ENCODE measurements at places on chromosomes 7 and 10.

- DNase-seq = no peak
Measured at GRCh38 chr7:461453-462172, 58.0 kb downstream of the PDGFA start.

- DNase-seq = no peak
Measured at GRCh38 chr7:134031835-134032617, 95.1 kb upstream of the LRGUK start.

GRCh38 chr10:11472158-11472753 is 139.2 kb downstream of the USP6NL start:
- DNase-seq = peak; percentile 73

DNA sequence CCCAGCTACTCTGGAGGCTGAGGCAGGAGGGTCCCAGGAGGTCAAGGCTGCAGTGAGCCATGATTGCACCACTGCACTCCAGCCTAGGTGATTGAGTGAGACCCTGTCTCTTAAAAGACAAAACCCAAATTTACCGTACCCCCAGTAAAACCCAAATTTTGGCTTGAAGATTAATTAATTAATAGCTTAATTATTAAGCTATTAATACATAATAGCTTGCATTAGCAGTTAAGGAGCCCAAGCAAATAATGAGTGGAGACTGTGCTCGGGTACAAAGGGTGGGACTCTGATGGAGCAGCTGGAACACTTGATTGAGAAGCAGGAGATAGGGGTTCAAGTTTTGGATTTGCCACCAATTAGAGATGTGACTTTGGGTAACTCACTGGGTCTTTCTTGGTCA is 28.9 kb downstream of the NRF1 start:
- DNase-seq = no peak

GRCh38 chr10:43339136-43339535 is 32.3 kb upstream of the FXYD4 start:
- DNase-seq = no peak

DNA sequence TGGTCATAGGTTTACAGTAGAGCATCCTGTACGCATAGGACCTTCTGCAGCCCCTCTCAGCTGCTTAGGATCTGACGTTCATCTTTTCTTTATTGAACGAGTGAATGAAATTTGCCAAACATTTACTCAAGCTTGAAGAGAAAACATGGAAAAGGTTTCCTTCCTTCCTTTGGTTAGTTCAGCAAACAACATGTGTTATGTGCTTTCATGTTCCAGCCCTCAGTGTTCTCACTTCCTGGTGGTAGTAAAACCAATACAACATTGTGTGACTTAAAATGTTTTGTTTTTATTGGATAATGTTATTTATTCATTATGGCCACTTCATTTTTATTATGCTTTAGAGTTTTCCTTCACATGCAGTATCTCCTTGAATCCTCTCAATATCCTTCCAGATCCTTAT is 1.4 kb upstream of the CDCA7L start:
- DNase-seq = no peak

DNA sequence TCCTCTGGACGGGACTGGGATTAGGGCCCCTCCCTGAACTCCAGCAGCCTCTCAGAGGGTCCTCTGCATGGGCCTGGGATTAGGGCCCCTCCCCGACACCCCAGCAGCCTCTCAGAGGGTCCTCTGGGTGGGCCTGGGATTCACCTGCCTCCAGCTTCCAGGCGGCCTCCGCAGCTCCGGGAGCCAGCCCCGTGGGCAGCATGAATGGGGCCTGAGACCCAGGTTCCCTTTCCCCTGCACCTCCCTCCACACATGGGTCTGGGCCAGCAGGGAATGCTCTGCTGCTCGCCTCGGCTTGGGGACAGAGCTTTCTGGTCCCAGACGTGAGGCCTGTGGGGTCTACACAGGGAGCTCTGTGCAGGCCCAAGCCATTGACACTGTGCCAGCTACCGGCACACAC is 5.5 kb downstream of the TUBGCP2 start:
- no peak for DNase-seq

DNA sequence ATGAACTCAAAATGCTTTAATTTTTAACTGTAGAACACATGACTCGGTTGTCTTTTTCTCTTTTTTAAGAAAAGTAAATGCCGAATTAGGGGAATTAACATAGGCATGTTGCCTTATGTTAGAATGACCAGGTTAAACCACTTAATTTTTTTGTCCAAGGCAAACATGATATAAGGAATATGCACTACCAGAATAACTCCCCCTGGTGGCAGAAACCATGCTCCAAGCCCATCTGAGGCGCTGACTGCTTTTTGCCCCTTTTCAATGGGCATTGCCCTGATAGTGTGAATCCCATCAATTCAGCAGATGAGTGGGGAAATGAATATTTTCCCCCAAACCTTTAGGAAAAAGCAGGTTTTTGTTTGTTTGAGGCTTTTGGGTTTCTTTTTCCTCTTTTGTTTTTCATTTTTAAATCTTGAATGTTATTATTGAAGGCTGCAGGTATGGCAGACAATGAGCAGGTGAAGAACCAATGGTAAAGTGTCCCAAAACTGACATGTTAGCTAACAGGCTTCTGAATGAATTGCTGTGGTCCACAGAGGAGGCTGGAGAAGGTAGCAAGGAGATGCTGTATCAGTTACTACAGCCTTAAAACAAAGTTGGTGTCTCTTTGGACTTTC is 284.3 kb downstream of the SORCS3 start:
- peak; percentile 20 for DNase-seq

GRCh38 chr10:73863039-73863817 is 11.1 kb downstream of the CAMK2G start:
- DNase-seq = no peak

GRCh38 chr10:78712147-78712546 is 356.6 kb upstream of the ZMIZ1 start:
- DNase-seq = no peak

- DNase-seq = no peak
Measured at GRCh38 chr10:29473406-29474100, 161.2 kb downstream of the SVIL start.

GRCh38 chr10:36271627-36272340 is 629.7 kb upstream of the FZD8 start:
- DNase-seq = no peak

DNA sequence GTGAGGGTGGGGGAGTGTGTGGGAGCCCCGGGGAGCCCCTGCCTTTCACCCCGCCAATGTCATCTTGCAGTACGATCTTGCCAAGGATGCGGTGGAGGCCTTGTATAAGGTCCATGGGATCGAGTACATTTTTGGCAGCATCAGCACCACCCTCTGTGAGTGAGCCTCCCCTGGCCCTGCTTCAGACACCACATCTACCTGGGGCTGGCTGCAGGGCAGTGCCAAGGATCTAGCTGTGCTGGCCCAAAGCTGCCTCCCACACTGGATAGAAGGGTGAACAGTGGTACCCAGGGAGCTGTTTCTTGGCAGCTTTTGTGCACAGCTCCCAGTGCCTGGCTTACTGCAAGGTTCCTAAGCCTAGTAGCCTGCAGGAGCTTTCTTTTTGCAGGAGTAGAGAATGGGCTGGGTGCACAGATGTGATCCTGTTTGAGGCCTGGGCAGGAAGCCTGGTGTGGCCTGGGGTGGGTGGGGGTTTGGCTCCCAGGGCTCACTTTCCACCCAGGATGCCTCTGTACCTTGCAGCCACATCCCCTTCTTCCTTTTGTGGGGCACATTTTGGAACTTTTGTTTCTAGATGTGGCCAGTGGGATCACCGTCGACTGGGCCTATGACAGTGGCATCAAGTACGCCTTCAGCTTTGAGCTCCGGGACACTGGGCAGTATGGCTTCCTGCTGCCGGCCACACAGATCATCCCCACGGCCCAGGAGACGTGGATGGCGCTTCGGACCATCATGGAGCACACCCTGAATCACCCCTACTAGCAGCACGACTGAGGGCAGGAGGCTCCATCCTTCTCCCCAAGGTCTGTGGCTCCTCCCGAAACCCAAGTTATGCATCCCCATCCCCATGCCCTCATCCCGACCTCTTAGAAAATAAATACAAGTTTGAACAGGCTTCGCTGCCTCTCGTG is 12.2 kb upstream of the CPA1 start:
- no peak for DNase-seq

DNA sequence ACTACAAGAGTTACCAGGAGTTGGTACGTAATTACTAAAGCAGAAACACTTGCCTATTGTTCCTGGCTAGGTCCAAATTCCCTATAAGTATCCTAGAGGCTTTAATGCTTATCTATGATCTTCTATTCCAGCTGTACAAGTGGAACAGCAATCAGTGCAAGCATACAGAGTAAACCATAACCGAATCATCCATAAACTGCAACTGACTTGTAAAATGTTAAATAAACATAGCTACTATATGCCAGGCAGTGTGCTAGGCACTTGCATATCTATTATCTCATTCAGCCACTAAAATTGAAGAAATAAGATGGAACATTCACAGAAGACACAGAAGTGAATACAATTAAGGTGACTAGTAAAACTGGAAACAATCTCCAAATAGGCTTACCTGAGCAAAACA is 55.7 kb downstream of the IRF5 start:
- no peak for DNase-seq

GRCh38 chr10:101028446-101029337 is 2.2 kb downstream of the PDZD7 start:
- no peak for DNase-seq

- no peak for DNase-seq
Measured at GRCh38 chr7:26792576-26792975, 71.8 kb downstream of the SKAP2 start.

DNA sequence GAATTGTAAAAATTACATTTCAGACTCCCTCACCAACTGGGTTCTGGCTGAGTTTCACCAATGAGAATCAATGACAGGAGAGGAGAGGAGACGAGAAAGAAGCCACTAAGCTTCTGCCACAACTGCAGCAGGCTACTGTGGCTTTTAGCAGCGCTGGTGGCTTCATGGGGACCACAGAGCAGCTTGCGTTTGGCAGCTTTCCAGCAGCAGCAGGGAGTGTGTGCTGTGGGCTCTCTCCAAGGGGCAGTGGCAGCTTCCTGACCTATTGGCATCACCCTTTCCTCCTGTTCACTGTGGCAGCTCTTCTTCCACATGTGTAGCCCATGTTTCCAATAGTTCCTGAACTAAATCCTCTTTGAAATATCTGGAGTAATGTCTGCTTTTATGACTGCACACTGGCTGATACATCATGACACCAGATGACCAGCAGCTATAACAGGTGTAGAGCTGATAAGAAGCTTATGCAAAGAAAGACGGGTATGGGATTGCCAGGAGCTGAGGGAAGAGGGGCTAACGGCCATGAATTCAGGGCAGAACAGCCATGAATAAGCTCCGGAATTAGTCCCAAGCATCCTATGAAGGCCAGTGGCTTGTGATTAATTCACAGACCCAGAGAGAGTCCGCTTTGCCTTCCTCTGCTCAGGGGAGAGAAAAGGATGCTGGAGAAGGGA is 46.8 kb downstream of the KCNH2 start:
- DNase-seq = no peak

GRCh38 chr7:1388703-1389335 is 70.5 kb downstream of the MICALL2 start:
- DNase-seq = no peak

DNA sequence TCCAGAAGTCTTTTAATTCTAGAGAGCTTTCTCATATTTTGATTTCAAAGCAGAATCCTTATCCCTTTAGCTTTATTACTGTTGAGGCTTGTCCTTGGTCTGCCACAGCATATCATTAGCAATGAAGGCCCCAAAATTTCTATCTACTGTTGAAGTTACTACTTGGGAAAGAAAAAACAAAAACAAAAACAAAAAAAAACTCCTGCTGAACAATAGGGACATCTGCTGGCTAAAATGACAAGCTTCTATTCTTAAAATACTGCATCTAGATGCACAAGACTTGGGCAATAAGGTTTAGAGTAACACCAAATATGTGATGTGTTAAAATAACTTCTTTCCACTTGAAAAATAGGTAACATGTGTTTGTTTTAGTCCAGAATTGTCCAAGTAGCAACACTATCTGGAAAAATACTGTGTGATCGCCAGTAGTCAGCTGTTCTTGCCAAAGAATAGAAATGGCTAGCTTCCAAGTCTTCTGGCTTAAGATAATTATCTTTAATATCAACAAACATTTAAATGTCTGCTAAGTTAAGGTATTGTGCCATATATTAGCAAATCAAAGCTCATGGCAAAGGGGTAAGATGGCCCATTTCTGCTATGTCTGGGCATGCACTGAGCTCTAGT is 3.8 kb upstream of the DMTF1 start:
- DNase-seq = no peak

GRCh38 chr7:35032166-35032565 is 5.1 kb downstream of the DPY19L1 start:
- no peak for DNase-seq

GRCh38 chr10:131841131-131841660 is 59.6 kb upstream of the PPP2R2D start:
- DNase-seq = no peak

GRCh38 chr10:44756216-44756615 is 154.9 kb upstream of the TMEM72 start:
- no peak for DNase-seq

GRCh38 chr10:100528921-100529474 is 673 bp downstream of the NDUFB8 start:
- no peak for DNase-seq

- DNase-seq = no peak
Measured at GRCh38 chr7:27351137-27351536, 108.5 kb downstream of the EVX1 start.

DNA sequence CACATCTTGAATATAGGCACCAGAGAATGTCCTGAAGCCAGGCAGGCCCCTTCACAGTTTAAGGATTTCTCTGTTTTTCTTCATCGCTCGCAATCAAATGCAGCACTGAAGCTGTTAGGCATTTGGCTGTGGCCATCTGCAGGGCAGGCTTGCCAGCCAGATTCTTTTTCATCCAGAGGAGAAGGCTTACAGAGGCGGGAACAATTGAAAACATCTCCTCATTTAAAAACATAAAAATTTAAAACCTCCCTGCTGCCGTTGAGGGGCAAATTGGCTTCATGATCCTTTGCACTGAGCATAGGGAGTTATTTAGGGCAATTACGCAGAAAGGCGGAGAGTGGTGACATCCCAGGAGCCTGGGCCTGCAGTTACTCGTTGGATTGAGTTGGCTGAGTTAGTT is 500.0 kb downstream of the TYW1 start:
- no peak for DNase-seq

- DNase-seq = no peak
Measured at GRCh38 chr10:114487815-114488536, 83.7 kb upstream of the AFAP1L2 start.

DNA sequence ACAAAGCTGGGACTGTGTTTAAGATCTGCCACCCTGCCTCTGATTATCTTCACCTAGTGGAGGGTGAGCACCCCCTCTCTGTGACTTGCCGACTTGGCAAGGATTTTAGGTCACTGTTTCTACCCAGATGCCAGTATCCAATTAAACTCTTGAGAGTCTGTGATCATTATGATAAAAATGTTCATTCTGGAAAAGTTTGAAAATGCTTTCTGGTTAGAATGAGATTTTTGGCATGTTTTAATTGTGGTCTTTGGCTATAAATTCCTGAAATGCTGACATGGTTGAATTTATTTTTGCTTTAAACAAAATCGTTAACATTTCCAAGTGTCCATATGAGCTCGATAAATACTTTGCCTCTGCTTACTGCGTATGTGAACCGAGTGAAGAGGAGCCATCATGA is 221.4 kb downstream of the BICC1 start:
- DNase-seq = no peak

GRCh38 chr7:50226145-50226544 is 78.4 kb upstream of the IKZF1 start:
- DNase-seq = no peak

- DNase-seq = no peak
Measured at GRCh38 chr7:28067171-28067570, 113.4 kb downstream of the JAZF1 start.

All from GM10248 (cell line).